ENCODE measurements at places on chromosomes 3 and 15.

GRCh38 chr3:150335631-150336030 lies 72.5 kb upstream of the TSC22D2 start:
- no peak for DNase-seq

DNA sequence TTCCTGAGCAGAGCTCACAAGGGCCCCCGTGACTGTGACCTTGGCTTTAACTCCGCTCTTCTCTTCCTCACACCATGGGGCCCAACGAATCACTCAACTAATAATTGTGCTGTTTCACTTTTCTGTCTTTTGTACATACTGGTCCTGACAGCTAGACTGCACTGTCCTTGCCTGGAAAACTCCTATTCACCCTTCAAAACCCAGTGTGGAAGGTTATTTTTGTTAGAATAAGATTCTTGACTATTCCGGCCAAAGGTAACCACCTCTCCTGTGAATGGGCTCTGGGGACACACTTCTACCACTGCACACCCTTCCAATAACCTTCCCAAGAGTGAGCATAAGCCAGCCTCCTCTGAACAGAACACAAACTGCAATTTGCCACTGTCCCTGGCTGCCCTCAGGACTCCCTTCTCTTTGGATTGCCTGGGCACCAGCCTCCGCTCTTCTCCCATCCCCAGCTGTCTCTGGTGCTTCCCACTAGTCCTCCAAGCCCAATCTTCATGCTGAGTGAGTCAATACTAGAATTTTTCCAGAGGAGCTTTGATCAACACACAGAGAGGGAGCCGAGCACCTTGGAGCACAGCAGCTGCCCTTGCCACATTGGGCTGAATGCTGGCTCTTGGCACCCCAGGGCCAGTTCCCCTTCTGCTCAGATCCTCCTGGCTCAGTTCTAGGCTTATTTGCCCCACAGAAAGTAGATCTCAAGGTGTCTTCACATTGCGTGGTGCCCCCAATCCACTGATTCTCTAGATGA lies 2.1 kb downstream of the SCN5A start:
- no peak for DNase-seq

- DNase-seq: peak; percentile 7
These were observed 28.5 kb upstream of the SLC7A14 start for GRCh38 chr3:170614214-170614966.

DNA sequence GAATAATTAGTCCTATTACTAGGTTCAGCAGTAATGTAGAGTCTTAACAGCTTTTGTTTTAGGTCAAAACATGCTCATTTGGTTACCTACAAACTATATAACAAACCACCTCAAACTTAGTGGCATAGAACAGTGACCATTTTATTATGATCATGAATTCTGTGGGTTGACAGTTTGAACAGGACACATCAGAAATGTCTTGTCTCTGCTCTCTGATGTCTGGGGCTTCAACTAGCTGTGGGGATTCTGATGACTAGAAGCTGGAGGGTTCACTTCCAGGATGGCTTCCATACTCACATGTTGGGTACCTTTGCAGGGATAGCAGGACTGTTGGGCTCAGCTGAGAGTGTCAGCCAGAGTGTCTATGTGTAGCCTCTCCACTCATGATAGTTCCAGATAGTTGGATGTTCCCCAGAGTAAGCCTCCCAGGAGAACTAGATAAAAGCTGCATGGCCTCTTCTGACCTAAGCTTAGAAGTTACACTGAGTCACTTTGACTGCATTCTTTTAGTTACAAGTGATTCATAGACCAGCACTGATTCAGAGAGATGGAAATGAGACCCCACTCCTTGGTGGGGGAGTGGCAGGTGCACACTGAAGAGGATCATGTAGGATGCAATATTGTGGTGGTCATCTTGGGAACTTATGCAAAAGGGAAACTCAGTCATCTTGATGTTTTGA lies 32.6 kb downstream of the PLCL2 start:
- DNase-seq: peak; percentile 29

GRCh38 chr3:151200586-151200985 lies 2.4 kb downstream of the GPR171 start:
- DNase-seq: no peak

- DNase-seq: no peak
These were observed 372.5 kb downstream of the TBL1XR1 start for GRCh38 chr3:176824811-176825210.

GRCh38 chr3:54600441-54601204 lies 327.2 kb downstream of the LRTM1 start:
- no peak for DNase-seq

DNA sequence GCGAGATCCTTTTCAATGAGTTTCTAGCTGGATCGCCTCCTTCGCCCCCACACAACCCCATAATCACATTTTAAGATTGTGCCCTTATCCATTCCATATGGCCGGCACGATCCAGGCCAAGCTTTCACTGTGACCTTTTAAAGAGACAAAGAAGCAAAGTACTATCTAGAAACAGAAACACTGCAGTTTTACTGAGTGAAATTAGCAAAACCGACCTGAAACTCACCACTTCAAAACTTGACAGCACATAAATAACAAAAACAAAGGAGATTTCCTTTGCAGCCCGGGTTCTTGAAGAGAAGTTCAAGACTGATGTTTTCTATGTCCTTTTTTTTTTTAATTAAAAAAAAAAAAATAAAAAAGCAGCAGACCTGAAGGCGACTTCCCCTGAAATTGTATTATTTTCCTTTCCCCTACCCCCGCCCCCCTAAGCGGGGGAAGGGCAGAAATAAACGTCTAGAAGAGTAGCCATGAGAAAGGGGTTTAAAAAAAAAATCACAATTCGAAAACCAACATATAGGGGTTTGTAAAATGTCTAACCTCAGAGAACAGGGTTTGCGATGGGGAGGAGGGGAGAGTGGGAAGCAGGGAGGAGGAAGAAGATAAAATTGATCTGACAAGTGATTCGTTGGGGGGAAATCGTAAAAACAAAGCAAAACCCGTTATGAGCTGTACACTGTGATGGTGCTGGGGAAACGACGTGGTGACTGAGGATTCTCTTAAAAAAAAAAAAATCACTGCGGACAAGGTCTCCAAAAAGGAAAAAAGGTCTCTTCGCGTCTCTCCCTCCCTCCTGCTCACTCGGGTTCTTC lies 1.5 kb downstream of the SATB1 start:
- no peak for DNase-seq

- DNase-seq: no peak
These were observed 52.7 kb downstream of the SNTN start for GRCh38 chr3:63705092-63705645.

- DNase-seq: no peak
These were observed 50.6 kb downstream of the SERP1 start for GRCh38 chr3:150495563-150496168.

GRCh38 chr3:32018757-32019564 lies 37.4 kb downstream of the ZNF860 start:
- DNase-seq: no peak

GRCh38 chr3:185999221-185999620 lies 61.4 kb upstream of the TRA2B start:
- no peak for DNase-seq

- DNase-seq: no peak
These were observed 14.8 kb upstream of the HLTF start for GRCh38 chr3:149101154-149101553.

GRCh38 chr3:11774296-11774877 lies 72.3 kb downstream of the TAMM41 start:
- no peak for DNase-seq

GRCh38 chr3:194369522-194370279 lies at the start of gene LRRC15:
LRRC15 (minus strand) TSS chr3:194369743; CDS start chr3:194361043, 8,700 bp downstream.
- DNase-seq: no peak

- no peak for DNase-seq
These were observed 467.2 kb upstream of the AGTR1 start for GRCh38 chr3:148230473-148230872.

DNA sequence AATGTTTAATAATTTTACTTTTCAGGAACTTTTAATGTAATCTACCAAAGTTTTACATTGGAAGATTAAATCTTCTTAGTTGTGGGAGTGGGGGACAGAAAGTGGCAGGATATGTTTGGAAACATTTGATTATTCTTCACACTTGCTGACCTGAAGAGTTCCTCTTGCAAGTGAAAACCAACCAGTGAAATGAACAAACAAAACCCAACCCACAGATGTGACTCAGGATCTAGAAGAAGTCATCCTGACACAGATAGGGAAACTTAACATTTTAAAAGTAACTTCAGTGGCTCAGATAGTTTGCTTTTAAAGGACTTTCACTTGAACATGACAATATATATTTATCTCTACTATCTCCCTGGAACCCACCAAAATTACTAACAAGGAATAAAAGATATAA lies 55.4 kb downstream of the ASTE1 start:
- no peak for DNase-seq

DNA sequence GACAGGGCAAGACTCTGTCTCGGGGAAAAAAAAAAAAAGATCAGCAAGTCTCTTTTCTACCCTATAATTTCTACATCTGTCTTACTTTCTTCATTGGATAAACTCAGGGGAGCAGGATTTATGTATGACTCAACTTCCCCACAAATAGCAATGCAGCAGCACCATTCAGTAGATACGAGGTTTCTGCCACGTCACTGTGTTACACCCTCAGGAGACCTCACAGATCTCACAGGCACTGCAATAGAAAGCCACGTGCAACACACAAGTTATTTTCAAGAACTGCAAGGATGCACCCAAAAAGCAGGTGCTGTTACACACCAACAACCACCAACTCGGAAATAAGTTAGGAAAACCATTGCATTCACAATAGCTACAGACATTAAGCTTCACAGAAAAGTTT lies 30.2 kb downstream of the TSPAN3 start:
- DNase-seq: no peak

- no peak for DNase-seq
These were observed 14.9 kb upstream of the LEKR1 start for GRCh38 chr3:156811089-156811862.

- no peak for DNase-seq
These were observed at the start of gene SLC28A1 for GRCh38 chr15:84883916-84884781. SLC28A1 (plus strand) TSS chr15:84884662; CDS start chr15:84887761, 3,099 bp downstream.

DNA sequence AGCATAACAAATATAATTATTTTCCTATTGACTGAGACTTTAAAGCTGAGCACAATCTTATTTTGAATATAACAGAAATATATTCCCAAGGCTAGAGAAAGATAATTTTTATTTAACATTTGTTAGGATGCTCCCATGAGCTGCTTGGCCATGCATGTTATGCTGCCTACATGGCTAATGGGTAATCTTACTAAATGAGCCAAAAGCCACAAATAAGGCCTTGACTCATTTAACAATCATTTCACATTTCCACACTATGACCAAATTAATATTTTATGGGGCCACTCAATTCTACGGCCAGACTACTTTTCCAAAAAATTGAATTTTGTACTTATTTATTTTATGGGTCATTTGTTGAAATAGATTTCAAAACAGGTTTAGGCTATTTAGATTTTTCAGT lies 141.7 kb downstream of the MEIS2 start:
- no peak for DNase-seq

DNA sequence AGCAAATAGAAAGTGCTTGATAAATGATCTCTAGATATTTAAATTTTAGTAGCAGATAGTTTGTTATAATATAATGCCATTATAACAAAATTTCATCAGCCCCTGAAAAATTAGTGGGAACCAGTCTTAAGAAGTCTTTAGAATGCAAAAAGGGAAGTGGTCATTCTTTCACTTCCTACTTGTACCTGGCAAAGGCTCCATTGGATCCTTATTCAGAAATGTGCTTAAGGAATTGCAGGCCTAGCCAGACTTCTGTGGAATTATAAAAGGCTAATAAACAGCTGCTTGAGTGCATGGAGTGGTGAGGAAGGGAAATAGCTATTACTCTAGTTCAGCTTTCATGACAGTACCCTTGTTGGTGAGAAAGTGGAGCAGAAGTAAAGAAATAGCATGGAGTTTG lies 24.2 kb downstream of the PPM1L start:
- no peak for DNase-seq

- no peak for DNase-seq
These were observed 41.1 kb downstream of the ERICH6 start for GRCh38 chr3:150662410-150663200.

DNA sequence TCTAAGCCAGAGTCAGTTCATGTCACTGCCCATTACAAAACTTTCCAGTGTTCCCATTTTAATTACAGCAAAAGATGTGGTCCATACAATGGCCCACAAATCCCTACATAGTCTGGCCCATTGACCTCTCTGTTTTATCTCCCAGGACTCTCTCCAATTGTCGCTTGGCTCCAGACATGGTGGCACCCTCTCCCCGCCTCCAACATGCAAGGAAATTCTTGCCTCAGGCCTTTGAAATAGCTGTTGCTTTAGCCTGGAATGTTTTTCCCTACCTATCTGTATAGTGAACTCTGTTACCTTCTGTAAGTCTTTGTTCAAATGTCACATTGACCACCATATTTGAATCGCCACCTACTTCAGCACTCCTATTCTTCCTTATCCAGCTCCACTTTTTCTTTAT lies 377.3 kb upstream of the MCTP2 start:
- no peak for DNase-seq
